ENCODE measurements at places on chromosomes 2 and 18. TPM values are rescaled to one million over a fixed set of nuclear protein-coding genes. Genes with fewer than 3 reads are reported as not detected.

DNA sequence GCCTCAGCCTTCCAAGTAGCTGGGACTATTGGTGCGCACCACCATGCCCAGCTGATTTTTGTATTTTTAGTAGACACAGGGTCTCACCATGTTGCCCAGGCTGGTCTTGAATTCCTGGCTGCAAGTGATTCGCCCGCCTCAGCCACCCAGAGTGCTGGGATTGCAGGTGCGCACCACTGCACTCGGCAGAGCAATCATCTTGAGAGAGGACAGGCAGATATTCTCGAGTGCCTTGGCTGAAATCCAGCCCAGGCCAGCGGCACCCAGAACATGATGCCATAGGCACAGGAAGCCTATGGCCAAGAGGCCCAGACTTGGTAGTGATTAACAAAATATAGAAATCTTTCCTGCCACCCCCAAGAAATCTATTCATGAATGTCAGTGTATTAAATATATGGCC is 58.0 kb upstream of the PEX13 start:
- H3K4me1 ChIP-seq, result peaks cover 11% of the 10 kb centered on the region
- DNase-seq, result no peak

- no peak overlapping the region for H3K27ac ChIP-seq
- no peak overlapping the region for H3K4me3 ChIP-seq
- DNase-seq, result no peak
- H3K27me3 ChIP-seq, result no peaks in the 10 kb centered on the region
- H3K36me3 ChIP-seq, result no peaks in the 10 kb centered on the region
- H3K4me1 ChIP-seq, result no peaks in the 10 kb centered on the region
These were observed 164.1 kb downstream of the MYCN start for GRCh38 chr2:16104315-16104948.

DNA sequence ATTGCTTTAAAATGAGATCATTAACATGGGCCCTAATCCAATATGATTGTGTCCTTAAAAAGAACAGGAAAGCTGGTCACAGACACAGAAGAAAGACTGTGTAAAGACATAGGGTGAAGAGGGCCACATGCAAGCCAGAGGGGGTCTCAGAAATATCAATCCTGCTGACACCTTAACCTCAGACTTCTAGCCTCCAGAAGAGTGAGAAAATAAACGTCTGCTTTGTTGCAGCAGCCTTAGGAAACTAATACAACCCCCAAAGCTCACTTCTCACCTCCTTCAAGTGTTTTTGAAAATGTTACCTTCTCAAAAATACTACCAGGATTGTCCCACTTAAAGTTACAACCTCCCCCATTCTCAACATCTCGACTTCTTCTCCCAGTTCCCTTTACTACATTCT is 39.8 kb upstream of the SESTD1 start:
- no peaks in the 10 kb centered on the region for H3K27me3 ChIP-seq
- H3K4me3 ChIP-seq, result no peak overlapping the region
- no peak for DNase-seq
- no peak overlapping the region for H3K27ac ChIP-seq
- H3K4me1 ChIP-seq, result no peaks in the 10 kb centered on the region

DYSF gene
- 15.2 TPM for total RNA-seq

DNA sequence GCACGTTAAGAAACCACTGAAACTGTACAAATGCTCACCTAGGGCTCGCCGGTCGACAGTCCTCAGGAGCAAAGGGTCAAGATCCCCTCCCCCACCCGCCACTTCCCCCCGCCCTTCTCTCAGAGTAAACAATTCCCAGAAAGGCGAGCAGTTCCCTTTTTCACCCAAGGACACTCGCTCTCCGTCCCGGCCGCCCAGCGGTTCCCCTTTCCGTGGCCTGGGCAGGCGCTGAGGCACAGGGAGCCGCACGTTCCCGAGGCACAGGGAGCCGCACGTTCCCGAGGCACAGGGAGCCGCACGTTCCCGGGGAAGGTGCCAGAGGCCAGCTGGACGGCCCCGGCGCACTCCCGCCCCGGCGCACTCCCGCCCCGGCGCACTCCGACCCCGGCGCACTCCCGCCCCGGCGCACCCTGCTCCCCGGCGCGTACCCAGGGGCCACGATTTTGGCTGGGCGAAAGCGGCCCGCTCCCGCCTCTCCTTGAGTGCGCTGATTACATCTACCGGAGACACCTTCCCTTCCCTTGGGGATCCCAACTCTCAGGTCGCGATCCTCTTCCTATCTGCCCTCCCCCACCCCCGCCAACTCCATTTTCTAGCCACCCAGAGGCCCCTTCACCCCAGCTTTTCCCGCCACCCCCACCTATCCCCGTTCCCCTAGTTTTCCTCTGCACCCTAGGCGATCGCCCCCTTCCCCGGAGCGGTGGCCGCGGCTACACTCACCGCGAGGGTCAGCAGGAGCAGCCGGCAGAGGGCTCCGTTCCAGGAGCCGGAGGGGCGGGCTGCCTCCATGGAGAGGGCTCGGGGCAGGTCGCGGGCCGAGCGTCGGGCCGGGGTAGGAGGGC is 817 bp downstream of the DSC2 start:
- H3K4me3 ChIP-seq, result no peak overlapping the region
- no peaks in the 10 kb centered on the region for H3K27me3 ChIP-seq
- H3K36me3 ChIP-seq, result no peaks in the 10 kb centered on the region
- DNase-seq, result no peak
- H3K27ac ChIP-seq, result no peak overlapping the region
- no peaks in the 10 kb centered on the region for H3K4me1 ChIP-seq

DNA sequence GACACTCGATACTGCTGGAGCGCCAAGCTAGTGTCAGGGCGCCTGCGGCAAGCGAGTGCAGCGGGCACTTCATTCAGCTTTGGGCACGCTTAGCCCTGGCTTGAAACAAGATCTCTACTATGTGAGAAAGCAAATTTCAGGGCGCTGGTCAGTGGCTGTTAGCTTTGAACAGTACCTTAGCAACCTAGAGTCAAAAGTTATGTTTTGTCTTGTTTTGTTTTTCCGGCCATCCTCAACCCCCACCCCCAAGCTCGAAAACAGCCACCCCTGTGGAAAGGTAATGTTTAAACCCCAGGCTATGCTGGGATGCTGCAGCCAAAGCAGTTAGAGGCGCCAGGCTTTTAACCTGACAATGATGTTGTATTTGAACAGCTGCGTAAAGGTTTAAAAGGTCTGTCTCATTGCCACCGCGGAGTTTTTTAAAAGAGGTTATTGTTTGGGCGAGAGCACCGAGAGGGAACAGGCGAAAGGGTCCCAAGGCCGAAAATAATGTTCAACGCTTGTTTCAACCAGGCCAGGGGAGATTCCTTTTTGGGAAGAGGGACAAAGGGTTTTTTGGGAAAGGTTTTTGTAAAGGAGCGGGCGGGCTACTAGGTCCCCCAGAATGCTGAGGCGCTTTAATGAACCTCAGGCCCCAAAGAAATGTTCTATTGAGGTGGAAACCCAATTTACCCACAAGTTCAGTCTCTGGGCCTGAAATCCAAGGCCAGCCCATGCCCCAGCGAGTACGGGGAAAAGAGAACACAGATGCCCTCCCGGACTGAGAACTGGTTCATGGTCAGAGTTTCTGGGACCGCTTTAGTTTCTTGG is 2.3 kb upstream of the HOXD10 start:
- H3K36me3 ChIP-seq, result no peaks in the 10 kb centered on the region
- peaks cover 8% of the 10 kb centered on the region for H3K4me1 ChIP-seq
- peak; percentile 87 for DNase-seq

- H3K27me3 ChIP-seq, result no peaks in the 10 kb centered on the region
- no peaks in the 10 kb centered on the region for H3K36me3 ChIP-seq
- H3K4me1 ChIP-seq, result peaks cover 15% of the 10 kb centered on the region
- H3K27ac ChIP-seq, result no peak overlapping the region
These were observed 181.6 kb downstream of the GULP1 start for GRCh38 chr2:188473306-188473705.

DNA sequence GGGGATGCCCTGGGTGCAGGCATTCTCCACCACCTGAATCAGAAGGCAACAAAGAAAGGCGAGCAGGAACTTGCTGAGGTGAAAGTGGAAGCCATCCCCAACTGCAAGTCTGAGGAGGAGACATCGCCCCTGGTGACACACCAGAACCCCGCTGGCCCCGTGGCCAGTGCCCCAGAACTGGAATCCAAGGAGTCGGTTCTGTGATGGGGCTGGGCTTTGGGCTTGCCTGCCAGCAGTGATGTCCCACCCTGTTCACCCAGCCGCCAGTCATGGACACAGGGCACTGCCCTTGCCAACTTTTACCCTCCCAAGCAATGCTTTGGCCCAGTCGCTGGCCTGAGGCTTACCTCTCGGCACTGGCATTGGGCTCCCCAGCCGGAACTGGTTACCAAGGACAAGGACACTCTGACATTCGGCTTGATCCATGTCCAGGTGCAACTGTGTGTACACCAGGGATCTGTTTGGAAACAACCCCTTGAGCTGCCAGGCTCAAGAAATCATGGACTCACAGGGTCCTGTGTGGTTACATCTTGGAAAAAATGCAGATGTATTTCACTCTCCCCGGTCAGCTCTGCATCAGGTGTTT is 31.8 kb downstream of the SLC1A4 start:
- H3K27ac ChIP-seq, result no peak overlapping the region
- H3K36me3 ChIP-seq, result no peaks in the 10 kb centered on the region
- no peak overlapping the region for H3K4me3 ChIP-seq
- H3K4me1 ChIP-seq, result no peaks in the 10 kb centered on the region
- DNase-seq, result no peak
- H3K27me3 ChIP-seq, result no peaks in the 10 kb centered on the region

DNA sequence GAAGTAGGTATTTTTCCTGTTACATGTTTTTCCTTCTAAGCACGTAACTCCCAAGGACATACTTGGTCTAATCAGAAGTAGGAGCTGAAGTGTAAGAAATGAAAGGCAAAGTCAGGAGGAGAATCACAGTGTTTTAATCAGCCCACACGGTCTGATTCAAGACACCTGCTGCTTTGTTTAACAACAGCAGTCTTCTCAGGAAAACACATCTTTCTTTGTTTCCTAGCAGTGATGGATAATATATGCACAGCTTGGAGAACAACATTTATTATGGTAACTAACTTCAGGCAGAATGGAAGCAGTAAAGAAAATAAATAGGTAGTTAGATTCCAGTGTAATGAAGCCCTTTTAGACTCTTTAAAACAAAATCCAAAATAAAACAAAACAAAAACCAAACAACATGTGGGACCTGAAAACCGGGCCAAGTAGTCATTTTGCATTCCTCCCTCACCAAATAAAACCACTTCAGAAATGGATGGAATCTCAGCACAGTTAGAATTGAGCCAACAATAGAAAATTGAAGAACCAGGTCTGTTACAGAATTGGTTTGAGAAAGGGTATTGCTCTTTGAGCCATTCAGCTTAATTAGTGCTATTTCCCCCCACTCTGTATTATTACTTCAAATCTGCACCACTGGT is 61.1 kb upstream of the UGP2 start:
- H3K27ac ChIP-seq, result no peak overlapping the region
- H3K27me3 ChIP-seq, result no peaks in the 10 kb centered on the region
- DNase-seq, result peak; percentile 22
- no peaks in the 10 kb centered on the region for H3K36me3 ChIP-seq

GPBAR1 gene
- total RNA-seq, result 0.25 TPM

NMUR1 gene
- total RNA-seq, result not detected

GRCh38 chr18:54641734-54642133 is 50.7 kb downstream of the DYNAP start:
- no peak for DNase-seq
- no peak overlapping the region for H3K27ac ChIP-seq
- no peak overlapping the region for H3K4me3 ChIP-seq
- H3K36me3 ChIP-seq, result no peaks in the 10 kb centered on the region
- no peaks in the 10 kb centered on the region for H3K4me1 ChIP-seq

LAMA1 gene
- 11.9 TPM for total RNA-seq

Data from SJCRH30 (cell line).